T-cell (primary cell): ENCODE measurements at places on chromosomes 3 and 15.

DNA sequence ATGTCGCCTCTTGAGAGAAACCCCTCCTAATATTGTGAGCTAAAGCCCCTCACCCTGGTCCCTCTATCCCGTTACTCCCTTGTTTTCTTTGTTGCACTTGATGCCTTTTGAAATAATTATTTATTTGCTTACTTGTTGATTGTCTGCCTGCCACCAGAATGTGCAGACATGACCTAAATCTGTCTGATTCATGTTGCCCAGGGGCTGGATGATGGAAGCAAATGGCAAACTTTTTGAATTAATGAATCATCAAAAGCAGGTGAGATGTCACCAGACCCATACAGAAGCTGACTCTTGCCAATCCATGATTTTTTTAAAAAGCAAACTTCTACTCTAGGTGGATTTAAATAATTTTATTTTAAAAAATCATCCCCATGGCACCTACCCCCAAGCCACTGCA lies 49.3 kb downstream of the GRIP2 start:
- no peak for DNase-seq

DNA sequence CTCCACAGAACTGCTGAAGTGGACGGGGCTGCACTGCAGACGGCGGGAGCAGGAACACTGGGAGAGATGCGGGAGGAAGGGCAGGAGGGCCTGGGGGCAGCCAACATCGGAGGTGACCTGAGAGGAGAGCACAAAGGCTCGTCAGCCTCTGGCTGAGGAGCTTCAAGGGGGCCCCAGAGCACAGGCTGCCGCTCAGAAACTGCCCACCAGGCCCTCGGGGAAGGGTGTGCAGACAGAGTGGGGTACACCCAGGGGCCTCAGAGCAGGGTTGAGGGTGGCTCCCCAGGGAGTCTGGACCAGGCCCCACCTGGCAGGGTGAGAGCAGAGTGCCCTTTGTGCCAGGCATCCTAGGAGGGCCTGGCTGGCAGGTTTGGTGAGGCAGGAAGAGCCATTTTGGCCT lies 14.7 kb upstream of the RHO start:
- no peak for DNase-seq

DNA sequence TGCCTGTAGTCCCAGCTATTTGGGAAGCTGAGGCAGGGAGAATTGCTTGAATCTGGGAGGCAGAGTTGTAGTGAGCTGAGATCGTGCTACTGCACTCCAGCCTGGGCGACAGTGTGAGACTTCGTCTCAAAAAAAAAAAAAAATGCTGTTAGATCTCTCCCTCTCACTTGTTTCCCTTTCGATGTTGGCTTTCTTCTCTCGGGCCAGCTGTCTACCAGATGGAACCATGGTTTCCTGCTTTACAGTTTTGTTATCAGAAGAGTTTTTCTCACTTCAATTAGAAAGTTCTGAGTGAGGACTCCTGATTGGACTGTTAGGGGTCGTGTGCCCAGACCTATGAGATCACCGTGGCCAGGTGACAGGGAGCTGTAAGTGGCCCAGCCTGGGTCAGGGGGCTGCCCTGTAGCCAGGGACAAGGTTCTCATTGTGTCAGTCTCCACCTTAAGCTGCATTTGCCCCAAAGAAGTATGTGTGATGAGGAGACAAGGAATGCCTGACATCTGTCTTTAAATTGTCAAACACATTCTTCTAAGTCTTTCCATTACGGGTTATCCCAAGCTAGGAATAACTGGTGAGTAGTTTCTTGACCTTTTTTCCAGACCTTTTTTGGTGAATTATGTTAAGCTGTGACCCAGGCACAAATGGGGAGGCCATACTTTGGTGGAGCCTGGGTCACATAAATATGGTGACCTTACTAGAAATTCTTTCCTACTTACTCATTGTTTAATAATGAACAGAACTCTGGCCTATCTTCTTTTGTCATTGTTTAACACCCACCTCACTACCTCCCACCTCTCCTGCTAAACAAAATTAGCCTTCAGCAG lies 25.2 kb downstream of the SNAPC5 start:
- peak; percentile 52 for DNase-seq

DNA sequence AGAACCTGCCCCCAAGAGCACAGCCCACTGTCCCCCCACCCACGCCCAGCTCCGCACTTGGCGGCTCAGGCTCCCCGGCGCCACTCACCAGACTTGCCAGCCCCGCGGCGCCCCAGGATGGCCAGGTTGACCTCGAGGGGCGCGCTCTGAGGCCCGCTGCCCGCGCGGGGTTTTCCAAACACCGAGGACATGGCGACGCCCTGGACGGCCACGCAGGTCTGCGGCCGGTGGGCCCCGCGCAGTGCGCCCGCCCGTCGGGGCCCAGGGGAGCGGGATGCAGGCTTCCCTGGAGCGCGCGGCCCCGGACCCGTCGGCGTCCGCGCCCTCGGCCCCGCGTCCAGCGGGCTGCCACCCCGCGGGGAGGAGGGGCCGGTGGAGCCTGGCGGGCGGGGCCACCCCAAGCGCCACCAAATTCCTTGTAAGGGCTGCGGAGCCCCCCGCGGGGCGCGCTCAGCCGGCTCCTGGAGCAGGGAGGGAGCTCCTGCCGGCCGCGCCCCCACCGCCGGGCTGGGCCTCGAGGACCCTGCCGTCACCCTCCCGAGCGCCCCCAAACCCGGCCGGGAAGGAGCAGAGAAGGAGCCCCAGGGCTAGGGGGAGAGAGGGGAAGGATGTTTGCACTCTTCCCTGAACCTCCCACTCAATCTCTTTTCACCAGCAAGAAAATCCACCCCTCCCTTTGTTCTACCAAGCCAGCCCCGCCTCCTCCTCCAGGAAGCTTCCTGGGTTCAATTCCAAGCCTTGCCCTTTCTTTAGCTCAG lies at the start of gene RASL12:
TSS of gene RASL12 (minus strand) at position 347 of the 758 bp plus-strand sequence. CDS start at position 191, 156 bp downstream.
- no peak for DNase-seq

- no peak for DNase-seq
Measured at GRCh38 chr3:138768946-138769345, 65.8 kb downstream of the PIK3CB start.

DNA sequence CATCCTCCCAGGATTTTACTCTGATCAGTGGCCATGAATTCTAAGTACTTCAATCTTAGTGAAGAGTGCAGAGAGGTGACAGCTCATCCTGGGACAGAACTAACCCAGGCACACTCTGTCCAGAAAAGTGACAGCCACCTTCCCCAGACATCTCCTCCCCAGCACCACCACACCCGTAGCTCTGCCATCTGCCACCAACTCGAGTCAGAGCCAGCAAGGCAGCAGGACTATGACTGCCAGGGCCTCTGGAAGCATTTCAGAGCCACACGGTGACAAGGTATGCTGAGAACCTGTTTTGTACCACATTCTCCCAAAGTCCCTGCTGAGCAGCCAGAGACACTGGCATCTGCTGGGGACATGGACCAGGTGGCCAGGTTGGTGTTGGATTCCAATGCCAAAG lies 71.0 kb downstream of the NTRK3 start:
- no peak for DNase-seq

GRCh38 chr3:14497321-14497720 lies 42.8 kb downstream of the GRIP2 start:
- DNase-seq = no peak

DNA sequence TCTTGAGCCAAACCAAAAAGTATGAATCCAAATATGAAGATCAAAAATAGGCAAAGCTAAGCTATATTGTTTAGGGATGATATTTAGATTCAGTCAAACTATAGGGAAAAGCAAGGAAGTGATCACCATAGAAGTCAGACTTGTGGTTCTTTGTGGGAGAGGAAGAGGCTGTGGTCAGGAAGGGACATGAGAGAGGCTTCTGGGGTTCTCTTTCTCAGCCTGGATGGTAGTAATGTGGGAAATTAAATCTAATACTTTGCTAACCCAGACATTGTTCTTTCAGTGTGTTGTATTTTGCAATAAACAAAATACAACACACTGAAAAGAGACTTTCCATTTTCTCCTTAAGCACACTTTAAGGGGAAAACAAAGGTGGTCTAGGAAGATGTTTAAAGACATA lies 3.1 kb downstream of the CX3CR1 start:
- DNase-seq = no peak

DNA sequence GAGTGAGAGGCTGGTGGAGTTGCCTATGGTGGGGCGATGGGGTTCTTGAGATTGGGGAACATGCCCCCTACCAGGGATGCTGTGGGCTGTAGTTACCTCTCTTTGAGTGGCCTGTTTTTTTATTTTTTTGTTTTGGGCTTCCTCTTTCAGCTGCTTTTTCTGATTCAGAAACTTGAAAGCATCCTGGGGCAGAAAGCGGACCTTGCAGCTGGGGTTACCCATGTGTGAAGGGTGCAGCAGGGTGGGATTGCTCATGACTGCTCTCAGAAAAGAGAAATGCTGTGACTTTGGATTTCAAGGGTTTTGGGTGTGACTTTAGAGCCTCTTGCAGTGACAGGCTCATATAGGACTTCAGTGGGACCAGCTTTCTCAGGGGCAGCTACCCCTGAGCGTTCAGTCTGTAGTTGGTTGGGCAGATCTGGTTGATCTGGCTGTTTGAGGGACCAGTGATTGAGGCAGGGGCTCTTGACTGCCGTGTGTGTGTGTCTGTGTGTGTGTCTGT lies 1.8 kb downstream of the LIMD1 start:
- no peak for DNase-seq

- DNase-seq = no peak
Measured at GRCh38 chr3:121649645-121650044, 11.1 kb downstream of the HCLS1 start.

- no peak for DNase-seq
Measured at GRCh38 chr3:46025139-46025538, 2.1 kb downstream of the XCR1 start.

GRCh38 chr3:68893600-68894239 lies 38.6 kb downstream of the TAFA4 start:
- DNase-seq = no peak

DNA sequence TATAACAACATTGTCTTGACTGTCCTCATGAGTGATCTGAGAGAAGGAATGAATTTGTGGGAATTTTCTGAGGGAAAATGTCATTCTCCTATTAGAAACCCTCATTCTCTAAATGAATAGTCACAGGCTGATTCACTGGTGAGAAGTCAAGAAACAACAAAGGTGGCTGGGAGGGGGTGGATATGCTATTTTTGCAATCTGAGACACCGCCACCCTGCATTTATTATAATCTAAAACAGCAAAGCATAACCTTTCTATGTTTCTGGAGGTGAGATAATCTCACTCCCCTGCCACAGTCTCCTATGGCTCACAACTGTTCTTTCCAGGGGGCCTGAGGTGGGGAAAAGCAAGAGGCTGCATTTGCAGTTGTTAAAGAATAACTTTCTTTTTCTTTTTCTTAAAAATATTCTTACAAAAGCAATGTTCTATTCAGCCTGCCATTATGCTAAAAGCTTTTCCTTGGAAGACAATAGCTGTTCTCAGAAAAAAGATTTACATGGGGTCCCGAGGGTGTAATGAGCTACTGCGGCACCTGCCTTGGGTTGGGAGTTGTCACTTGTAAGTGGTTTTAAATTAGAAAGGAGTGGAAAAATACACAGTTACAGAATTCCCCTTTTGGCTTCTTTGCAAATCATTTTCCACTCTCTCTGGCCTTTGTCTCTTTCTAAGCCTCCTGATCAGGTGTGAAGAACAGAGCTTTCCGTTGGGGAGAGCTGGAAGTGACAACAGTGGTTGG lies 220.9 kb downstream of the AGBL1 start:
- no peak for DNase-seq

DNA sequence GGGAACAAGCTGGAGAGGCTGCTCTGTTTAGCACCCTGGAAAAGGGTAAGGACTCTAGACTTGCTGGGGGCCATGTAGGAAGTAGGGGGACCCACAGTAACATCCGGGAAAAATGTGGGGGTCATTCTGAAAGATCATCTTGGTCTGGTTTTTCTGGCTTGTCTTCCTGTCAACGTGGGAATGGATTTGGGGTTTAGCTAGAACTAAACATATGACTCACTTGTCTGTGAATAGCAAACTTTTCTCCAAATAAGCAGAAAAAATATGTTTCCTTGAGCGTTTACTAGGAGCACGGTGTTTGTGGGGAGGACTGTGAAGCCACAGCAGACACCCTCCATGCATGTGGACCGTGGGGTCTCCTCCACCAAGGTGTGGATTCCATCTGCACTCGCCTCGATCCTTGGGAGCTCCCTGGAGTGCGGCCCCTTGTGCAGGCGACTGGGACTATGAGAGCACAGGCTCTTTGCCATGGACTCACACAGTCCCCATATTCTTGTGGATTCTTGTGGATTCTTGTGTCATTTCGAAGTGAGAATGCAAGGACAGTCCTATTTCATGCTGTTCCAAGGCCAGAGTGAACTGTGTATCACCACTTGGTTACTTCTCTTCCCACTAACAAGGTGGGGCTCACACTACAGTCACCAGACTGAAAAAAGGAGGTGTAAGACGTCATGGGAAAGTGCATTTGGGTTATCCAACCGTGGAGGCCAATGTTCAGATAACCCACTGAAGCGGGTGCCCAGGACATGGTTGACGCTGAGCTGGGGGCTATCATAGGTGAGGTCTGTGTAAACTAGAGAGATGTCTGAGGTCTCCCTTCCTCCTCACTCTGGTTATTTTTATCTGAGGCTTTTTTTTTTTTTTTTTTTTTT lies 25.5 kb downstream of the PGPEP1L start:
- DNase-seq = no peak

GRCh38 chr15:101006931-101007691 lies 88.0 kb downstream of the LRRK1 start:
- peak; percentile 14 for DNase-seq

DNA sequence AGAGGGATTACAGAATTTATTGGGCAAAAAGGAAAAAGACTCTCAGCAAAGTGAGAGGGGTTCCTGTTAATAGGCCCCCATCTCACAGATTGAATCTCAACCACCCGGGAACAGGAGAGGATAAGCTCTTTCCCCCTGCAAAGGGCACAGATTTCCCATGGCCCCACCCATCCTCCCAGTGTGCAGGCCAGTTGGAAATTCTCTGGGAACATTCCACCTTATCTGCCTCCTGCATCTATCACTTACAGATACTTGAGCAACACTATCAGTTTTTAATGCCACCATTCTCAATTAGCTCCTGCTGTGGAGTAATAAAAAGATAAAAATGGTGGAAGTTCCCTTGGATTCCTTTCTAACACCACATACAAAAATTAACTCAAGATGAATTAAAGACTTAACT lies 350.0 kb upstream of the BCHE start:
- no peak for DNase-seq

GRCh38 chr3:183400352-183400751 lies 28.1 kb downstream of the MCF2L2 start:
- DNase-seq = no peak

DNA sequence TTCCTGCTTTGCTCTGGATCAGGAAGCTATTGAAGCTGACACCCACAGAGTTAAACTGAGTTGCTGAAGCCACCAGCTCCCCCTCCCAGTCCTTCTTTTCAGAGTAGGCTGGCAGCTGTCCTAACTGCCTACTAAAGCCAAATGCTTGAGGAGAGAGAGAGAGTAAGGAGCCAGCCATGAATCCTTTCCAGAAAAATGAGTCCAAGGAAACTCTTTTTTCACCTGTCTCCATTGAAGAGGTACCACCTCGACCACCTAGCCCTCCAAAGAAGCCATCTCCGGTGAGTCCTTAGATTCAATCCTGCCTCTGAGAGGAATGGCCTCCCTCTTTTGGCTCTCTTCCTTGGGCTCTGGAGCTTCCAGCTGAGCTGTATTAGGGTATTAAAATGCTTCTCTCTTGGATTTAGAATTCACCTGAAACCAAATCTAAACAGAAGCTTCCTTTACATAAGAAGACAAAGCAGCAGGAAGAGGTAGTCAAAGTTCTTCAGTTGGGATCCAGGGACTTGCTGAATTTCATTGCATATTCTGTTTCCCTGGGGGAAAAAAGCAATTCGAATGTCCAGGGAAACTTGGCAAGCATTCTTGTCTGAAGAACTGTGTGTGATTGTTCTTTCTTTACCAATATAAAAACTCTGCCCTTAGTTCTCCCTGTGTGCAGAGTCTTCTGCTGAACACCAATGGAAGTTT lies at the start of gene SLC15A2:
TSS of gene SLC15A2 (plus strand) at position 101 of the 690 bp plus-strand sequence. CDS start at position 177, 76 bp downstream.
- no peak for DNase-seq

GRCh38 chr15:100056411-100057072 lies 285.2 kb downstream of the ADAMTS17 start:
- DNase-seq = no peak

GRCh38 chr3:66747696-66748095 lies 246.9 kb upstream of the LRIG1 start:
- DNase-seq = no peak
